ENCODE measurements at places on chromosomes 16 and 17.

- no peak for DNase-seq
Observed at GRCh38 chr16:22423716-22424115, 49.3 kb upstream of the CDR2 start.

DNA sequence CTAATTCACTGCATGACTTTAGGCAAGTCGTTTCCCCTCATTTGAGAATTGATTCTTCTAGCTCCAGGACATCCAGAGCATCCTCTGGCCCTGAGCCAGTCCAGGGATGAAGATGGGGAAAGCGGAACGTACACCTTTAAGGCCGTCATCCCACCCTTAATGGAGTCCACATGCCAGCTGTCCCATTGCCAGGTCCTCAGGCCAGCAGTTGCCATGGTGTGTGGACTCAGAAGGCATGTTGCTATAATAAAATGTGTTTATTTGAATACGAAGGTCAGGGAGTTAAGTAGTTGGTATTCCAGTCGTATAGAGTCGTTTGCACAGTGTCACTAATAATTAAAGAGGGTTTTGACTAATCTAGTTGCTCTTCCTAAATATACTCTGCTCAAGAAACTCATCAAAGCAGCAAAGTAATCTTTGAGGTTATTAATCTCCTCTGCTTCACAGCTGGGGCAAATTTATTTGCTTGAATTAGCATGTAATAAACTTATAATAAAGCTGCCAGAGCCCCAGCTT lies 30.4 kb downstream of the CCDC182 start:
- DNase-seq = no peak

GRCh38 chr16:27310576-27311447 lies 3.0 kb upstream of the IL4R start:
- no peak for DNase-seq

DNA sequence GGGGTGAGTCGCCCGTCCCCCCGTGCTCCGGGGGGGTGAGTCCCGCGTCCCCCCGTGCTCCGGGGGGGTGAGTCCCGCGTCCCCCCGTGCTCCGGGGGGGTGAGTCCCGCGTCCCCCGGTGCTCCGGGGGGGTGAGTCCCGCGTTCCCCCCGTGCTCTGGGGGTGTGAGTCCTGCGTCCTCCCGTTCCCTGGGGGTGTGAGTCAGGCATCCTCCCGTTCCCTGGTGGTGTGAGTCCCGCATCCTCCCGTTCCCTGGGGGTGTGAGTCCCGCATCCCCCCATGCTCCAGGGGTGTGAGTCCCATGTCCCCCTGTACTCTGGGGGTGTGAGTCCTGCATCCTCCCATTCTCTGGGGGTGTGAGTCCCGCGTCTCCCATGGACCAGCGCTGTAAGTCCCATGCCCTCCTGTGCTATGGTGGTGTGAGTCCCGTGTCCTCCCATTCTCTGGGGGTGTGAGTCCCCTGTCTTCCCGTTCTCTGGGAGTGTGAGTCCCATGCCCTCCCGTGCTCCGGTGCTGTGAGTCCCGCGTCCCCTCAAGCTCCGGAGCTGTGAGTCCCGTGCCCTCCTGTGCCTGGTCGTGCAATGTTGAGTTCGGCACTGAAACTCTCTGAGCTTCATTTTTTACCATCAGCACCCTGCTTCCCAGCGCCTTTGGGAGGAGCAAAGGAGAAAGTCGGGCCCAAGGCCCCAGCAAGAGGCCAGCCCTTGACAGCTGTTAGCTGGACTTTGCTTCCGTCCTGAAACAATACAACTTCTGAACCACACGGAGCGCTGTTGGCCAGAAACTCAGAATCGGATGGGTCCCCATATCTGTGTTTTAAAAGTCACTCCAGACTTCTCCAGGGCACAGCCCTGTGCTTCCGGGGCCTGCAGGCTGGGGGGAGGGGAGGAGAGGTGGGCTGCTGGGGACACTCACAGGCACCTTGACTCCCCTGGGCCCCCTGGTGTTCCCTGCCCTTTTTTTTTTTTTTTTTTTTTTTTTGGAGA lies 11.5 kb upstream of the ZC3H18 start:
- DNase-seq = peak; percentile 94

GRCh38 chr17:9237661-9238301 lies 216.5 kb downstream of the NTN1 start:
- DNase-seq = no peak

Data from HuH-7 (cell line).